Stimulated activated CD4-positive, alpha-beta T cell treated with anti-CD3 and anti-CD28 coated beads, Interleukin-4, amount 100 ng/mL, for 24 hours (primary cell): ENCODE measurements at places on chromosomes 6 and 20.

DNA sequence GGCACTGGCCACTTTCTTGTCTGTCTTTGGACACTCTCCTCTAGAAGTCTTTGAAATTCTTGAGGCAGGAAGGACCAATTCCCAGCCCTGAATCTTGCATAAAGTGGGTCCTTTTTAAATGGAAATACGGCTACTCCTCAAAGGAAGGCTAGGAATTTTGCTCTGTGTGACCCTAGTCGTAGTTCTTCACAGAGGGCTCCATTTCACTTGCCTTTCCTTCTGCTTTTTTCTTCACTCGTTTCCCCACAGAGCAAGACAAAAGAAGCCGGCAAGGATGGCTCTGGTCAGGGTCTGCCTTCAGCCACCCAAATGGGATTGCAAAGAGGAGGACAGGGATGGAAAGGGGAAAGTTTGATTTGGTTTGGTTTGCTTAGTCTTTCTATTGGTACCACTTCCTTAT is 25.8 kb downstream of the HLA-E start:
- no peak for DNase-seq

GRCh38 chr6:31358302-31358701 is 1.3 kb upstream of the HLA-B start:
- DNase-seq, result no peak

DNA sequence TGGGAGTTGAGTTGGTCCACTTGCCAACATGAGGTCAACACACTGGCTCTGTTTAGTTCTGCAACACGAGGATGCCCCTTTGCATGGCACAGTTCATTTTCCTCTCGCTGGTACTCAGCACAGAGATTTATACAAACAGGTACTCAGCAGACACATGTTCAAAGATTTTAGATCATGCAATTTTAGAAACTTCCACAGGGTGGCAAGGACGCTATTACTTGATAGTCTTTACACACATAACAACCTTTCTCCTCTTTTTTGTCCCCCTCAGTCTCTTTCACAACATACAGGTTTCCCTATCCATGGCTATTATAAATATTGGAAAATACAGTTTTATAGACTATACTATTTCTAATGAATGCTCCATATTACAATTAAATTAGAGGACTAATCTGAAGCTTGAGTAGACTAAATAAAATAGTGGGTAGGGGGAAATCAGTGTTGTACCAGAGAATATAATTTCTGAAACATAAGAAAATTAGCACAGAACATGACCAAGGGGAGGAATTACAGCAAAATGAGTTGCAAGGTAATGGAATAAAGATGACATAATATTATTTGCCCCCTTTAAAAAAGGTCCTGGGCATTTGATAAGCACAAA is 331.8 kb upstream of the BTBD3 start:
- DNase-seq, result no peak

DNA sequence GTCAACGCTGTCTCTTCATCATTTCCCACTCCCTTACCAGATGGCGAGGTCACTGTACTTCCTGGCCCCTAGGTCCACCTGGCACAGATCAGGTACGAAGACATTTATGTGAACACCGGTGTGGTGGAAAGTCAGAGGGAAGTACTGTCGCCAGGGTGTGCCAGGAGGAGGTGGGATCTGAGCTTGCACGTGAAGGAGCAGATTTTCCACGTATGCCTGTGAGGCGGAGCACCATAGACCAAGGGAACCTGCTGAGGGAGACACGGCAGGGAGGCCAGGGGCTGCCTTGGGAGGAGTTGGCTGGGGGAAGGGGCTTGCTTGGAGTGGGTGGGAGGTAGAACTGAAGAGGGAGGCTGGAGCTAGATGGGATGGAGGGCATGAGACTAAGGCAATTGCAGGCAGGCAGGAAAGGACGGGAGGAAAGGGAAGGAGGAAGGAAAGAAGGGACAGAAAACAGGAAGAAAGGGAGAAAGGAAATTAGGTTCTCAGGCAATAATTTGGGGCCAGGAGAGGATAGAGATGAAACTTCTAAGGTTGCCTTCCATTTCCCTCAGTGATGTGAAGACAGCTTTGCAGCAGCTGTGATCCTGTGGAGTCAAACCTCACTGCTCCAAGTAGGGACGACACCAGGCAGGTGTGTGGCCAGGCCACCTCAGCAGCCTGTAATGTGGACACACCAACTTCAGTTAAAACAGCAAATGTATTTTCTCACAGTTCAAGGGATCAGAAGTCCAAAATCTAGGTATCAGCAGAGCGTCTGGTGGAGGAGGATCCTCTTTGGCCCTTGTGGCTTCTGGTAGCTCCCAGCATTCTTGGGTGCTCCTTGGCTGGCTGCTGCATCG is 46.8 kb downstream of the CHMP4B start:
- no peak for DNase-seq

DNA sequence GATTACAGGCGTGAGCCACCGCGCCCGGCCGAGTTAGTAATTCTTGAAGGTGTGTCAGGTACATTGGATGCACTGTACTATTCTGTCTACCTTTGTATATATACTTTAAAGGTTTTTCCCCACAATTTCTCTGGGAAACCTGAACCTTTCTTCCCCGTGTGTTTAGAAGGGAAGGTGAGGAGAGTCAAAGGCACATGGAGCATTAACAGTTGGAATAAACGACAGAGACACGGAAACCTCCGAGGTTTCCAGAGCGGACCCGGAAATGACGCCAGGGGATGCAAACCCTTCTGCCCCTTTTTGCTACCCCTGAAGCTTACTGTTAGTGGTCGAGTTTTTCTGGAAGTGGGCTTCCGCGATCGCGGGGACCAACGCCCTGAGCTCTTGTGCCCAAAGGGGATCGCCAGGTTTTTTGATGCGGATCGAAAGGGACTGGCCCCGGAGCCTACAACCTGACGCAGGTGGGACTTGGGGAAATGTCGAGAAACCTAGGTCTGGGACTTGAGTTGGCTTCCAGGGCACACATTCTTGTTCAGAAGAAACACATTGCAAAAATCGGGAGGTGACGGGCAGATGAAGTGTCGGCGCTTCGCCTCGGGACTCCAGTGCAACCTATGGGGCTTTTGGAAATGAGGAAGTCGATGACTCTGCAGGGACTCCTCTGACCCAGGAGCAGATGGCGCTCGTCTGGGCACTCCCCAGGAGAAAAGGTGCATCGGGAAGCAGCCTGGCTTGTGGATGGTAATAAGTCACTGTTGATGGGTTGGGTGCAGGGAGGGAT is 218.2 kb downstream of the OR2B2 start:
- peak; percentile 36 for DNase-seq

GRCh38 chr6:104771258-104771832 is 88.4 kb downstream of the HACE1 start:
- no peak for DNase-seq

DNA sequence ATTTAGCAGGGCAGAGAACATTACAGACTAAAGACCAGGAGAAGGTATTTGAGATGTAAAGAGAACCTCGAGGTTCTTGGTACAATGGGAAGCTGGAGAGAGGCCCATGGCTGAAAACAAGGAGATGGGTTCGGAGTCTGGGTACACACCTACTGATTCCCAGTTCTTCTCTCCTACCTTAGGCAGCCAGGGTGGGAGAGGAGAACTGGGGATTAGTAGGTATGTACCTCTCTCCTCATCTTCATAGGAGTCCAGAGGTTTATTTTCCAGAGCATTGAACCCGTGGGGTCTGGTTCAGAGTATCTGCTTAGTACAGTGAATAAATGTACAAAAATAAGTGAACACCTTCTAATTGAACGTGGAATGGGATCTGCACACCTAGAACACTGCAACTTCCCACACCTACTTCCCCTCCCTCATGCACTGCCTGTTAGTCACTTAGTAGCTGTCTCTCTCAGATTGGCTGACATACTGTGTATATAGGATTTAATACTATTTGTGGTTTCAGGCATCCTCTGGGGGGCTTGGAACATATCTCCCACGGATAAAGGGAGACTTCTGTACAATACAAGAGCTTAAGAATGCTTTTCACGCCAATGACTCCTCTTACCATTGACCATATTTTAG is 23.5 kb upstream of the NUP153 start:
- no peak for DNase-seq

- DNase-seq, result no peak
Observed at GRCh38 chr6:32638532-32639219, 1.5 kb downstream of the HLA-DQA1 start.

GRCh38 chr6:150719831-150720230 is 120.1 kb downstream of the PLEKHG1 start:
- no peak for DNase-seq

DNA sequence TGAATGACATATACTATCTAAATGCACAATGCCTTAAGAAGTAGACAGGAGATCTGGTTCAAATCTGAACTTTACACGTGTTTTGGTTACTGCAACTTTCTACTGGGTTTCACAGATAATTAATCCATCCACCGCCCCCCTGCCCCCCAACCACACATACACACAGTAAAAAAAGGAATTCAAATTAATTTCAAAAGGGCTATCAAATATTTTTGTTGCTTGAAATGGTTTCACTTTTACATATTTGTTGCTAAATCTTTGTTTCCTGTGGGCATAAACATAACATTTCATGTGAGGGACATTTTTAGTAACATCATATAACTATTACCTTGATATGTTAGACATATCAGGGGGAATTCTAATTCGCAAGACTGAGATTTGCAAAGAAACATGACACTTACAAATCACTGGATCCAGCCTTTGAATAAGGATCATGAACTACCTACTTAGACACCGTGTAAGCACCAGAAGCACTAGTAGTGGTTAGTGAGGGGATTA is 7.5 kb downstream of the NEDD9 start:
- no peak for DNase-seq

- no peak for DNase-seq
Observed at GRCh38 chr20:62202676-62203377, 17.3 kb downstream of the HRH3 start.

GRCh38 chr6:33979750-33980149 is 166.1 kb downstream of the GRM4 start:
- DNase-seq, result no peak
